ELF-1 (cell line): ENCODE measurements at places on chromosomes 2 and 18.
A peak's percentile ranks its signal among the peaks of the same experiment; 100 is the strongest.

GRCh38 chr18:74980669-74981068 is 228.3 kb downstream of the PTGR3 start:
- no peak for DNase-seq

DNA sequence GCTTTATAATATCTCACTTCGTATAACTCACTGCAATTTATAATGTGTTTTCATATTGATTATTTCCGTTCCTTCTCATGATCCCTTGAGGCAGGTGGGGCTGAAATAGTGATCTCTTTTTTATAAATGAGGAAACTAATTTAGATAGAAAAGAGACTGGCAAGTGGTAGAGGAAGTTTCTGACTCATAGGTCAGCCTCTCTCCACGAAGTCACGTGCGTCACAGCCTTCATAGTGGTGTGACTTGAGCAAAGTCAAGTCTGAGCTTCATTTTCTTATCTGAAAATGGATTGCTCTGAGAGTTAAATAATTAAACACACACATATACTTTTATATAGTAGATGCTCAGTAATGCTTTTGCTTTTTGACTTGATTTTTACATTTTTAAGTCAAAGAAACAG is 19.9 kb downstream of the ABCG5 start:
- DNase-seq = no peak

- DNase-seq = no peak
These were observed 329.7 kb downstream of the CYRIA start for GRCh38 chr2:16335947-16336346.

GRCh38 chr2:149027590-149028250 is 10.8 kb upstream of the LYPD6B start:
- no peak for DNase-seq

DNA sequence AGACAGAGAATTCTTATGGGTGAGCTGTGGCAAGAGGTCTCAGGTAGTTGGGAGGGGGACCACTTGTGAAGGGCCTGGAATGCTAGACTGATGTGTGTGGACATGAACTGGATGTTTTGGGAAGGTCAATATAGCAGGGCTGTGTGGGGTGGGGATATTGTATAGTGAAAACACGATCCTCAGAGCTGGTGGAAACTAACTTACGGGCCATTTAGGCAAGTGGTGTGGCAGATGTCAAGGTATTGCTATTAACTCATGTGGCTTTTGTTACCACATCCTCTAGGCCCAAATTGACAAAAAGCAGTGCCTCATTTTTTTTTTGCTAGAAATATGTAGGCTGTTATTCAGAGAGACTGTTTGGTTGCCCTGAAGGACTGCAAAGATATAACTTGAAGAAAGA is 8.0 kb upstream of the GALNT1 start:
- DNase-seq = no peak

- DNase-seq = no peak
These were observed 296.9 kb downstream of the SATB2 start for GRCh38 chr2:199160677-199161465.

- DNase-seq = no peak
These were observed 141.6 kb downstream of the ZNF236 start for GRCh38 chr18:76963936-76964335.

GRCh38 chr18:31291688-31292087 is 26.3 kb upstream of the DSG1 start:
- DNase-seq = no peak

GRCh38 chr2:237035781-237036475 is 49.8 kb upstream of the COPS8 start:
- no peak for DNase-seq

DNA sequence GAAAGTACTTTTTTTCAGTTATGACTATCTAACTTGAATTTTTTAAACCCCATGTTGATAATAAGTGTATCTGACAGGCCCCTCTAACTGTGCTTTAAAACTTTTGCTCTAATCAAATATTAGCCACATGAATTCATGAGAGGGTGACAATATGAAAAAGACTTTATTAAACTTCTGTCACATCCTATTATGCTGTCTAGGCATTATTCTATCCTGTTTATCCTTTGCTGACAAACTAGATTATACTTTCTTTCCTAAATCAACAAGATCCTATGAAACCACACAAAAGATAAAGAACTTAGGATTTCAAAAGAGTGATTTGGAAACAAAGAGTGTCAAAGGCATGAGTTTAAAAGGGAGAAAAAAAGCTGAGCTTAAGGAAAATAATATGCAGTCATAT is 57.8 kb downstream of the ST6GAL2 start:
- DNase-seq = no peak

DNA sequence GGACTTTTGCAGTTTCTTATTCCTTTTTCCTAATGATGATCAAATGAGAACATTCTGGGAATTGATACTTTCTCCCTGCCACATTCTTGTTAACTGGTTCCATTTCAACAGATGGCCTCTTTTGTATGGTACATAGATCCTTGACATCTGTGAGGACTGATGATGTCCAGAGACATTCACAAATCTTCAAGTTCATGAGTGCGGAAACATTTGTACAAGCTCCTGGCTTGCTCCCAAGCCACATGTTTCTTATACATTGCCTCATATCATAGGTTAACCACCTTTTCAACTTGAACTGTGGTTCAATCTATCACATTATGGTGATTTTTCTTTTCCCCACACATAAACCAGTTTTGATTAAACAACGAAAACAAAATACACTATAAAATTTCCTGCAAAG is 267.3 kb downstream of the CLIP4 start:
- DNase-seq = no peak

DNA sequence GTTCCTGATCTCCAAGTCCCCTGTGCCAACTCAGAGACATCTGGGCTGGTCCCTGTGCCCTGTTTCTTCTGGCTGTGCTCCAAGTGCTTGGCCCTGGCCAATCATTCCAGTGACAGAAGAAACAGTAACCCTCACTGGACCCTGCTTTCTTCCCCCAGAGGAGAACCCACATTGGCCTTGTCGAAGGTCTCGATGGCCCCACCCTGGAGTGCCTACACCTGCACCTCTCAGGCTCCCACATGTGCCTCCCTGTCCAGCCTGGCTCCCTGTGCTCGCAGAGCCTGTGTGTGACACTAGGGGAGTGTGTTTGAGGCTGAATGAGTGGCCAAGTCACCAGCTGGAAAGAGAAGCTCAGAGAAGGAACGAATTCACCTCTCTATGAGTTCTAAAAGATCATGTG is 5.9 kb upstream of the MAL start:
- DNase-seq = no peak

GRCh38 chr2:68745006-68745405 is 10.4 kb downstream of the ARHGAP25 start:
- DNase-seq = no peak

DNA sequence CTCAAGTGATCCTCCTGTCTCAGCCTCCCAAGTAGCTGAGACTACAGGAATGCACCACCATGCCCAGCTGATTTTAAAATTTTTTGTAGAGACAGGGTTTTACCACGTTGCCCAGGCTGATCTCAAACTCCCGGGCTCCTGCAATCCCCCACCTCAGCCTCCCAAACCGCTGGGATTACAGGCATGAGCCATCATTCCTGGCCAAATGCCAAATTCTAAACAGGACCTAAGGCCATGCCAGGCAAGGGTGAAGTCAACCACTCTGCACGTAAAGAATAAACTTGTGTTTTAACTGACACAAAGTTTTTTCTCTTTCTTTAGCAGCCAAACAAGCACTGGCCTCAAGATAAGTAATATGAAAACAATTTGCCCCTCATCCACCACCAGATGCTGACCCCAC is 37.4 kb upstream of the SATB2 start:
- DNase-seq = no peak

DNA sequence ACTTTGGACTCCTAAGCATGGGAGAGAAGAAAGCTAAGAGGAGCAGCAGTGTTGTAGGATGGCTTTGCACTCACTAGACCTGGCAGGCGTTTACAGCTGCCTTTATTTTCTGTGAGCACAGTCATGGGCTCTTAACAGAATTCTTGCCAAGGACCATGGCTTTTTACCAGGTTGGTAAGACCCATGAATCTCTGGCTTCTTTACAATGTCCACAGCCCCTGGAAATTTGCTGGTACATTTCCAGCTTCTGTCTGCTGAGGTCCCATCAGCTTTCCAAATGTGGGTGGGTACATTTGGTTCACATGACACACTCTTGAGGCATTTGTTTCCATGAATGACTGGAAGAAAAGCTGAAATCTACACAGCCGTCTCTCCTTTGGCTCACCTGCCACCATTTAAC is 162.7 kb downstream of the PPP1R1C start:
- no peak for DNase-seq

- no peak for DNase-seq
These were observed 147.5 kb downstream of the ACKR3 start for GRCh38 chr2:236717120-236717519.

DNA sequence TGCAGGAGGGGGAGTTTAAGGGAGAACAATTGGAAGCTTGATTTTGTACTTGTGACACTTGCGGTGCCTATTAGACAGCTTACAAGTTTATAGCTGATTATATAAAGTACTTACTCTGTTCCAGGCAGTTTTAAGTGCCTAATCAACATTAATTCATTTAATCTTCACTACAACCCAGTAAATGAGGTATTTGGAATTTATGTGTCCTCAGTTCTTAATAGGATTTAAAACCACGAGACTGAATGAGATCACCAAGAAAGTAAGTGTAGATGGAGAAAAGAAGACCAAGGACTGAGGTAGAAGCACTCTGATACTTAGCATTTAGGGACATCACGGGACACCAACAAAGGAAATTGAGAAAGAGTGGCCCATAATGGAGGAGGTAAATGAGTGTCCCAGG is 49.8 kb downstream of the ZC3H15 start:
- DNase-seq = no peak

- no peak for DNase-seq
These were observed 22.1 kb downstream of the TTLL4 start for GRCh38 chr2:218732761-218733158.

DNA sequence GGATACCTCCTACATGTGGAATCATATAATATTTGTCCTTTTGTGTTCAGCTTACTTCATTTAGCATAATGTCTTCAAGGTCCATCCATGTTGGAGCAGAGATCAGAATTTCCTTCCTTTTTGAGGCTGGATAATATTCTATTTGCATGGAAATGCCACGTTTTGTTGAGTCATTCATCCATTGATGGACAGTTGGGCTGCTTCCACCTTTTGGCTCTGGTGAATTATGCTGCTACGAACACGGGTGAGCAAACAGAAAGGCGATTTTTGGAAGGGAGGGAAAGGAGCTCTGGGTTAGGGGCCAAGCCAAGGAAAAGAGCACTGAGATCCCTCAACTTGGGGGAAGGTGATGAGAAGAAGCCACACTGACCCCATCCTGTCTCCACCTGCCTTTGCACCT is 260.5 kb downstream of the TNS1 start:
- no peak for DNase-seq

- DNase-seq = peak; percentile 14
These were observed 13.7 kb upstream of the MMADHC start for GRCh38 chr2:149601141-149601796.

DNA sequence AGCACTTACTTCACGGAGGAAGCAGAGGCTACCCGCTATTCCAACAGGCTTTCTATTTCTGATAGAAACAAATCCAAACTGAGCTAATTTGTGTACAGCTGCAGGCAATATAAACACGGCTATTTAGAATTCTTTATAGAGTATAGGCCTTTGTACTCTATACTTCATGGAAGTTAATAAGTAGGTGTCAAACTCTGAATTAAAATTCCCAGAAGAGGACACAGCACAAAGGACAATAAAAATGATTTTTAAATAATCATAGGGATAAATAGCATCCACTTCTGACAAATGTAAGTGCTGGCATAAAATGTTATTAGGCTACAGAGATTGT is 261.5 kb downstream of the AFF3 start:
- no peak for DNase-seq

GRCh38 chr2:220682616-220683015 is 889.5 kb downstream of the EPHA4 start:
- DNase-seq = no peak

DNA sequence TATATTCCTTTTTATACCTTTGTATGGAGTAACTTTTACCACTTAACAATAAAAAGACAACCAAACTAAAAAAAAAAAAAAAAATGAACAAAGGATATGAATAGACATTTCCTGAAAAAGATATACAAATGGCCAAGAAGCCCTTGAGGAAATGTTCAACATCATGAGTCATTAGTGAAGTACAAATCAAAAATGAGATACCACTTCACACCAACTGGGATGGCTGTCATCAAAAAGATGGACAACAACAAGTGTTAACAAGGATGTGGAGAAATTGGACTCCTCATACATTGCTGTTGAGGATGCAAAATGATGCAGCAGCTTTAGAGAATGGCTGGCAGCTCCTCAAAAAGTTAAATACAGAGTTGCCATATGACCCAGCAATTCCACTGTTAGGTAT is 22.6 kb upstream of the SCYGR2 start:
- no peak for DNase-seq

- no peak for DNase-seq
These were observed 304.6 kb downstream of the TXNL1 start for GRCh38 chr18:56333839-56334238.

DNA sequence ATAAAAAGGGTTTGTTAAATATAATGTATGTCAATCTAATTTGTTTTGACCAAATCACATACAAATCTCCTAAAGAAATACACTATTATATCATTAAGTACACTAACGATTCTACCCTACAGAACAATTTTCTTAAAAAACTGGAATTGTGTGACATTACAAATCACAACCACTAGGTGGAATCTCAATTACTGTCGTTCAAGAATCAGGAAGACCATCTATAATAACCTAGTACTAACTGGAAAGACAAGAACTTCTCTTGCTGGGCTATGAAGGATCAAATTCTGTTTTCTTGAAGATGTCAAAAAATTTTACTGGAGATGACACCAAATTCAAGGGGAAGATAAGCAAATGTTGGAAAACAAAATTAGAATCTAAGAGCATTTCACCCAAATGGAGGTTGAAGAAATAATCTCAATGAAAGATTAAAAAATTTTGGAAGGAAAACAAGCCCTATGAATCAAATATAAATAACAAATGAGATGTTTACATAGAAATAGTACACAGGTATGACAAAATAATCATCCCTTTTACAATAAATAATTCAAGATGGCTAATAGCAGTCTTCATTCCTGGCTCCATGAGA is 110.9 kb downstream of the STK39 start:
- DNase-seq = no peak
